ENCODE measurements at places on chromosomes 3 and 15.

GRCh38 chr3:22373182-22373581 lies 622.2 kb upstream of the ZNF385D start:
- DNase-seq: no peak

DNA sequence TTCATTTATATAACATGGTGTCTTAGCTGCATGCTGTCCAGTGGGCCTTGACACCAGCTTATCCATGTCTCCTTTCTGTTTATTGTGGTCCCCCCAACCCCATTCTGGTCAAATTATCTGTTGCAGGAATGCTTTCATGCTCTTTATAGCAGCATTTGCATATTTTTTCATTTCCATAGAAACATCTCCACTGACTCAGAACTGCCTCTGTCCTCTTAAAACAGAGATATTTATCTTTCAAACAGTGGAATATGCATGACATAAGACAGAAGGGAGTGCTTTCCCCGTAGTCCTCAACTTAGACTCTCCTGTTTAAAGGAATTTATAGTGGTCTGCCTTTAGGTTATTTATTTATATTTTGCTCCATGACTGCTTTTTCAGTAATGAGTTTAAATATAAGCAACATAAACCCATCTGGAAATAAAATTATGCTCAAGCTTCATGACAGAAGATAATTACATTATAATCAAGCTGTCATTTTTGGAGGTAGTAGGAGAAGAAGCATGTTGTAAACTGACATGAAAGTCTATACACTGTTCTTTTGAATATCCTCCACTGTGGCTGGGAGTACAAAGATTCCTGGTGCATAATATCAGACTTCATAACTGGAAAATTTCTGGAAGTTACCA lies 179.5 kb upstream of the CD96 start:
- DNase-seq: peak; percentile 4

- peak; percentile 11 for DNase-seq
Measured at GRCh38 chr15:53586799-53587198, 172.7 kb downstream of the WDR72 start.

- no peak for DNase-seq
Measured at GRCh38 chr15:62625429-62626033, 417.0 kb upstream of the TPM1 start.

GRCh38 chr15:38085931-38086568 lies 151.6 kb downstream of the TMCO5A start:
- DNase-seq: peak; percentile 41

DNA sequence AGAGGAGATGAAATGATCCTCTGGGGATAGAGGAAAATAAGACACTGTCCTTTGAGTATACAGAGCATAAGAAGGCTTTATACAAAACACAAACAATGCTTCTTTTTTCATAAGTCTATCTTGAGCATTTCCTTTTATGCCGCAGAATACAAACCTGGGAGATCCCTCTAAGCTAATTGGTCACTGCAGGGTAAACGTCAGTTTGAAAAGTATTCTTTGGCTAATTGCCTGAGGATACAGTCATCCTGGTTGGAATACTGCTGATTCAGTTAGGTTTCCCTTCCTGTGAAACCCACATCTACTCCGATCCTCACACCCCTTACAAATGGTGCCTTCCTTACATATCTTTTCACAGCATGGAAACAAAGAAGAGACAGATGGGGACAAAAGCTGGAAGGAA lies 10.6 kb downstream of the WNT5A start:
- peak; percentile 79 for DNase-seq

- DNase-seq: no peak
Measured at GRCh38 chr3:16881896-16882630, 2.7 kb upstream of the PLCL2 start.

- DNase-seq: no peak
Measured at GRCh38 chr15:90883526-90883975, 753 bp upstream of the FES start.

DNA sequence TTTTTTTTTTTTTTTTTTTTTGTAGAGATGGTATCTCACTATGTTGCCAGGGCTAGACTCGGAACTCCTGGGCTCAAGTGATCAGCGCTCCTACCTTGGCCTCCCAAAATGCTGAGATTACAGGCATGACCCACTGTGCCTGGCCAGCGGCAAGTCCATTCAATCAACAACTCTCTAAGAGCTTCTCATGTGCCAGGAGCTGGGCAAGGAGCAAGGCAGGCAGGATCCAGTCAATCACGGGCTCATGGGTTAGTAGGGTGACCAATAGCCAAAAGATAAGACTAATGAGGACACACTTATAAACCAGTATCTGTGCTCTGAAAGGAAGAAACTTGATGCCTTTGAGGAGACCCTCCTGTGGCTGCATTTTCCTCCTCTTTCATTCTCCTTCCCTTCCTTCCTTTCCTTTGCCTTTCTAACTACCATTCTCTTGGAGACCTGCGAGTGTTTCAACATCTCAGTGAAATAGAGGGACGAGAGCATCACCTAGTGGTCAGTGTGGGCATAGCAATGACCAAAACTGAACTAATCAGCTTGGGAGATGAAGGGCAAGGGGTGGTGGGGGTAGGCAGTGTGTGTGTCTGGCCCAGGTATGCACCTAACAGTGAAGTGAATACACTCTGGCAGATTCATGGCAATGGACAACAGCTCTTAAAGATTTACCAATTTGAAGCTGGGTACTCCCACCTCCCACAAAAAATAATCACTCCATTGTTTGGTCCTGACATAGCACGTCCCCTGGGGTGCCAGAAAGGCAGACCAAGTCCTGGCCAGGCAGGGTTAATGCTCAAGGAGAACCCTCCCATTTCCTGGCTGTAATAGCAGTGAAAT lies 6.3 kb downstream of the RPP25 start:
- DNase-seq: peak; percentile 77

DNA sequence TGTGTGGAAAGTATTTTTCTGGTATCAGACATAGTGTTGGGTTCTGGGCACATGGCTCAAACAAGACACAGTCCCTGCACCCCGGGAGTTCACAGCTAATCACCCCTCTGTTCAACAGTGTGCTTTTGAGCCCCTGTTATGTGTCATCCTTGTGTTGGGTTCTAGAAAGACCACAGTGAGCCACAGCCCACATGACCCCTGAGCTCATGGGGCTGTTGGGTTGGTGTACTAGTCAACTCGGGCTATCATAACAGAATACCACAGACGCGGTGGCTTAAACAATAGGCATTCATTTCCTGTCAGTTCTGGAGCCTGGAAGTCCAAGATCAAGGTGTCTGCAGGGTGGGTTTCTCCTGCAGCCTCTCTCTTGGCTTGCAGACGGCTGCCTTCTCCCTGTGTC lies 100.0 kb downstream of the DNAJB8 start:
- DNase-seq: no peak

DNA sequence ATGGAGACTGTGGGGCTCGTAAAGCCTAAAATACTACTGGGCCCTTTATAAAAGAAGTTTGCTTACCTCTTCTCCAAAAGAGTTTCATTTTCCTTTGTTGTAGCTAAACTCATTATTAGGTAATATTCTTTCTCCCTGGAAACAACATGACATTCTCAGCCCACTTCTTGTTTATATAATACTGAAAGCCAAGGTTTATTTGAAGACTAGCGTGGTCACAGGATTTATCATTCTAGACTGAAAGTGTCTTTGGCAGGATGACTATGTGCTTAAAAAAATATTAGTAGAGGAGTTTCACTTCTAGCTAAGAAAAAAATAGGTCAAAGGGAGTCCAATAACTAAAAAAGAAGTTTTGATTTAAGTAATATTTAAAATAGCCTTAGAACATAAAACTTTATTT lies 1085.2 kb upstream of the CADM2 start:
- no peak for DNase-seq

- no peak for DNase-seq
Measured at GRCh38 chr3:141375381-141376301, 7.3 kb downstream of the ZBTB38 start.

- no peak for DNase-seq
Measured at GRCh38 chr3:189690672-189691071, 59.5 kb downstream of the TP63 start.

DNA sequence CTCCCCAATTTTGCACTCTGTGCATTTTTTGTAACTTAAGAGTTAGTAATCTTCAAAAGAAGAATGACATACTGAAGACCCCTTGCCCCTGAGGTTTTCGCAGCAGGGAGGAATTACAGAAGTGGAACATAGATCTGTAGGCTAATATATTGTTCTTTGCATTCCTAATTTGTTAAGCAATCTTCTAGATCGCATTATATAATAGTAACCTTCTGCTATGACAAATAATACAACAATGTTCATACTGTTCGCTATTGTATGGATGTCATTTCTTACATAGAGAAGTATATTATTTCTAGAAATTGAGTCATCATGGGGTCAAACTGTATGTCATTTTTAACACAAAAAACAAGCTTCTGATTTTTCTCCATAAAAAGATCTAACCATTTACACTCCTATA lies 95.8 kb upstream of the TGFBR2 start:
- peak; percentile 71 for DNase-seq

DNA sequence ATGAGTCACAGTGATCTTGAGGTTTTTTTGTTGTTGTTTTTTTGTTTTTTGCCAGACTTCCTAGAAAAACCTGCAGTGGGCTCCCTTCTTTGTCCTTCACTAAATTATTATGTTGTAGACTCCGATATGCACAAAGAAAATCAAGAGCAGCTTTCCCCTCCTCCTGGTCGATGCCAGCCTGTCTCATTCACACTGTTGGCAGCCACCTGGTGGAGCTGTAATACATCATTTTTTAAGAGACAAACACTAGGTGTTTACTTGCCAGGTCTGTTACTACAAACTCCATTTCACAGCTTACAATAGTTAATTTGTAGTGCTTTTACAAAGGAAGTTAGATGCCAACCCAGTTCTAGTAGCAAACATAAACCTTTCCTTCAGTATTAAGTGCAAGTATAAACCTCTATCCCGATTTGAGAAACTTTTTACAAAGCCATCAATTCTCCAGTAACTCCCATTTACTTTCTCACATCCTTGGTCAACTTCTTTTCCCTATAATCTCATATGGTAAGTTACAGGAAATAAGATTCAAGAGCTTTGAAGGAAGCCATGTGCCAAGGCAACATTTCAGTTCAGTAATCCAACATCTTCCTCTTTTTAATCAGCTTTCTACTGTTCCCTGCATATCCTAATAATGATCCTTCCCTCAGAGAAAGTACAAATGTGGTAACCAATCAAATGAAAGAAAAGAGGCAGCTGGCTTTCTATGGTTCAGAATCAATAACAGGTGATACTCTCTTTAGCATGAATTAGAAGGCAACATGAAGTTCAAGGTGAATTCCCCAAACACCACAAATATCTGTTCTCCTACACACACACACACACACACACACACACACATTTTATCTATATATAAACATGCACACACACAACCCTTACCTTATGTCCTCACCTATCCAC lies 14.0 kb downstream of the AAGAB start:
- DNase-seq: no peak

DNA sequence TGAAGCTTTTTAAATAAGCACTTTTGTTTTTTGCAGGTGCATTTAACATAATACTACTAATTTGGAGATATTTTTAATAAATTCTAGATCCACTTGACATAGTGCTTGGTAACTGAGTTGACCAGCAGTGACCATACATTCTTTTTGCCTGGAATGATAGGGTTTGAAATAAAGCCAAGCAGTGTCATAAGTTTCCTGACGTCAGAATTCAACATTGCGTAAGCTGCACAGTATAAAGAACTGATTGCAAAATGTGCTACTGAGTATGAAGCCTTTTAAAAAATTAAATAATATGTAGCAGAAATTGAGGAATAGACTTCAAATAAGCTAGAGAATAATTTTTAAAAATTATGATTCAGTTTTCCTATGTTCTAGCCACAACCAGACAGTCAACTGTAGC lies 454.6 kb upstream of the ARPP21 start:
- DNase-seq: peak; percentile 76

- DNase-seq: no peak
Measured at GRCh38 chr3:53585049-53585448, 90.6 kb downstream of the CACNA1D start.

DNA sequence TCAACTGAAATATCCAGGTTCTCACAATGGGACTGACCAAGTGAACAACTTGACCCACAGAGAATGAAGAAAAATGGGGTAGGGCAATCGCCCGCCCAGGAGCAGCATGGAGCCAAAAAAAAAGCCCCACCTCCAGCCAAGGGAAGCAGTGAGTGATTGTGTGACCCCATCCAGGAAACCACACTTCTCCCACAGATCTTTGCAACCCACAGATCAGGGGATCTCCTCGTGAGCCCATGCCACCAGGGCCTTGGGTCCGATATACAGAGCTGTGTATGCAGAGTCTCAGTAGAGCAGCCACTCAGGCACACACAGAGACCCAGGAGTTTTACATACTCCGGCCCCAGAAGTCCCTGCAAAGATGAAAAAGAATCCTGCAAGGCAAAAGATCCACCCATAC lies 35.7 kb downstream of the PYGO1 start:
- DNase-seq: no peak

GRCh38 chr3:188711881-188712247 lies 459.9 kb upstream of the TPRG1 start:
- peak; percentile 8 for DNase-seq

- DNase-seq: no peak
Measured at GRCh38 chr3:194194051-194194756, 58.3 kb downstream of the HES1 start.

GRCh38 chr15:45732662-45733061 lies 97.8 kb downstream of the SQOR start:
- DNase-seq: no peak

- DNase-seq: no peak
Measured at GRCh38 chr3:14253022-14253706, 74.5 kb downstream of the LSM3 start.

GRCh38 chr3:13681931-13682330 lies 133.0 kb downstream of the FBLN2 start:
- no peak for DNase-seq

DNA sequence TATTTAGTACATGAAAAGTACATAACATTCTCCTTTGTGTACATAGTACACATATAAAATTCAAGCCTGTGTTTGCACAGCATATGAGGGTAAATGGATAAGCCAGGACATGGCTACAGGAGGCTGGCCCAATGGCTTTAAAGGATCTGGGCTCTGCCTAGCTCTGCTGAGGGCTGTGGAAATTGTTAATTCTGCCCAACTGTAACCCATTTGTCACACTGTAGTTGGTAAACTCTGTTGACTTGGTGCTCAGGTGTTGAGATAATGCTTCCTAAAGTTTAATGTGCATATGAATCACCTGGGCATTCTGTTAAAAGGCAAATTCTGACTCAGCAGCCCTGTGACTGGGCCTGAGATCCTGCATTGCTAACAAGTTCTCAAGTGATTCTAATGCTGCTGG lies 196.5 kb upstream of the ZPLD1 start:
- no peak for DNase-seq

DNA sequence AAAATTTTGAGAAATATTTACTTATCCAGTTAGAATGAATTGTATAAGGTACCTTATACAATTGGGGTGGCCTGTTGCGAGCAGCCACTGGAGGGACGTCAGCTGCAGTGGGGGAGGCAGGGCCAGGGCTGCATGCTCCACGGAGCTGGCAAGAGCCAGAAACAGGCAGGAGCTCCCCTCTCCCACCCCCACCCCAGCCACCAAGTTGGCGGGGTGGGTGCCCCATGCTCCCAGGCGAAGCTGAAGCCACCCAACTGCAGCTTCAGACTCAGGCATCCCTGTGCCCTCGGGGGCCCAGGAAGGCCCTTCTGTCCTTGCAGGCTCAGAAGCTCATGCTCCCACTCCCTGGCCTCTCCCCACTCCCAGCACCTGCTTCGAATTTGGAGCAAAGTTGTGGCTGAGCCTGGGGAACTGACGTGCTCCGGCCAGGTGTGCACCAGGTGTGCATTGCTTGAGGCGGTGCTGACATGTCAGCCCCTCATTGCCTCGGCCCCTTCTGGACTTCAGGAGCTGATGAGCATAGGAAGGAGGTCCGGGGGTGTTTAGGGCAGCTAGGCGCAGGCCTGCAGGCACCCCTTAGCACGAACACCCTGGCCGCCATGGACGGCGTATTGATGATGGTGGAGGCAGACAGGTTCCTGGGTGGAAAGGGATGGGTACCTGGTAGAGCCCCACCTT lies 743.8 kb upstream of the GBE1 start:
- no peak for DNase-seq
